CD4-positive, alpha-beta T cell treated with Interleukin-2 at 100 ng/mL for 4 hours (primary cell): ENCODE measurements at places on chromosomes 6 and 20.
A peak's percentile ranks its signal among the peaks of the same experiment; 100 is the strongest.

- no peak for DNase-seq
Measured at GRCh38 chr6:2450546-2450945, 205.1 kb upstream of the GMDS start.

- DNase-seq: no peak
Measured at GRCh38 chr20:63270606-63271325, 1.8 kb upstream of the ARFGAP1 start.

- no peak for DNase-seq
Measured at GRCh38 chr20:46627234-46627633, 24.0 kb downstream of the SLC13A3 start.

GRCh38 chr6:154579485-154579884, 69.0 kb upstream of the CNKSR3 start:
- DNase-seq: no peak

DNA sequence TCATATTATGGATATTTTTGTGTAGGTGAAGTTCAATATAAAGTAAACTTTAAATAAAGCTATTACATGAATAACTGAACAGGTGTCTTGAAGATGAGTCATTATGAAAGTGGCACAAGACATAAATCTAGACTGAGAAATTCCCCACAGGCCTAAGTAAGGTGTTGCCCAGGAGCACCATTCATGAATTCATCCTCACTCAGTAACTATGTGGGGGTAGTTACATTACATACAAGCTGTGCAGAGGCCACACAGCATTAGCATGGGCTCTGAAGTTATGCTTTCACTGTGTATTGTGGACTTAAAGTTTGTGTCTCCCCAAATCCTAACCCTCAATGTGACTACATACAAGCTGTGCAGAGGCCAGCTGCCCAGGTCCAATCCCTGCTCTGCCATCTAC, 65.9 kb downstream of the BCAS1 start:
- no peak for DNase-seq

- DNase-seq: no peak
Measured at GRCh38 chr6:103119056-103119455, 1725.5 kb downstream of the GRIK2 start.

DNA sequence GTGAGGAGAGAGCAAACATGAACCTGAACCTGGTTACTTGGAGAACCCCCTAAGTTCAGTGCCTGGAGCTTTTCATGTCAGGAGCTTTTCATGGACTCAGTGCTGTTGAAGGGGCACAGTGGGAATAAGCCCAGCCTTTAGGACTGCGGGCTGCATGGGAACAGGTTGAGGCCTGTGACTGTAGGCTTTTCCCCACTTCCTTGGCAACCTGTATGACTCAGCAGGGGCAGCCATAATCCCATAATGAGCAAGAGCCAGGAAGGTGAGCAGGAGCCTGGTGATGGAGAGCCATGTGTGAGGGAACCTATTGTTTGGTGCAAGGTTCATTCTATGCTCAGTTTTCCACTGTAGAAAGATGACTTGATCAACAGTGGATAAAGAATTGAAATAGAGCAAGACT, 23.4 kb downstream of the MEP1A start:
- DNase-seq: no peak

DNA sequence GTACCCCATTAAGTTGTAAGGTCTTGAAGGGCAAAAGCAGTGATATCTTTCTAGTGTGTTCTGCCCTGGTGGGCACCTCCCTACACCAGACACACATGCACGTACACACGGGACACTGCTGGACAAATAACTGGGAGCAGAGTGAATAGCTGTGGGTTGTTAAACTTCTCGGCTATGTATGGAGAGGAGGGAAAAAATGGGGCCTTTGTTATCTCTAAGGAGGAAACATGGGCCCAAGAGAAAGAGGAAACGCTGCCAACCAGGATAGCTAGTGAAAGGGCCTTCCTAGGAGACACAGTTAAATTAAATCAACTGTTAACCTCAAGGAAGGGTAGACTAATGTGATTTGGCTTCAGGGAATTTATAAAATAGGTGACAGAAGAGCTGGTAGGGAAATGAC, 169.7 kb downstream of the MYLK4 start:
- no peak for DNase-seq

DNA sequence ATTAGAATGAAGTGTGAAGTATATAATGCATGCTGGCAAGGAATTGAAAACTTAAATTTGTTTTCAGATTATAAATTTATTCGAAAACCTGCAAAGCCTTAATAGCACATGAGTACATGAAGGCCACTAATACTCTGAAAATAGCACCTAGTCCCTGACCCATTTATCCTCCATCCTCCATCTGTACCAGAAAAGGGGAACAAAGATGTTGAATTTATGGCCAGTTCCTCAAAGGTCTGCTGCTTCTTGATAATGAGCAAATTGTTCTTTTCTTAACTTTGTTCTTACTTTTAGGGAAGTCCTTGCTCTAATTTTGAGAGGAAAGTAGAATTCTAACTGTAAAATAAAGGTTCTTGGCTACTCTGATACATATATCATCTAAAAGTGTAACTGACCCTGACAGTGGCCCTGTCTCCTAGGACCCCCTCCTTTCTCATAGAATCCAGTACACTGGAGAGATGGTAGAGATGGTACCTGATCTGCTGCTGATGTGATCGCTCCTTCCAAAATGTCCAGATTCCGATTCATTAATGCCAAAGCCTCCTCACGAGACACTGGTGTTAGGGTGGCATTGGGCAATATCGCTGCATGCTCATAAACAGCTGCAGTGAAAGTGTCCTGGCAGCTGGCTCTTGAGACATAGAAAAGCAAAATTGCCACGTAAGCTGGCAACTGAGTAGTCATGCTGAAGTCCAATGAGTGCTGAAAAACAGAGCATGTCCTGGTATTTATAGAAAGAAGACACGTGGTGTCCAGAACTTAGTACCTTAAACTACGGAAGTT, at the start of gene VNN1:
VNN1 (minus strand) TSS at position 704 of the 783 bp plus-strand sequence; CDS start at position 684, 20 bp downstream.
- DNase-seq: no peak

- DNase-seq: no peak
Measured at GRCh38 chr6:134511984-134512683, 194.2 kb upstream of the SGK1 start.

- no peak for DNase-seq
Measured at GRCh38 chr6:134733801-134734200, 216.1 kb downstream of the ALDH8A1 start.

DNA sequence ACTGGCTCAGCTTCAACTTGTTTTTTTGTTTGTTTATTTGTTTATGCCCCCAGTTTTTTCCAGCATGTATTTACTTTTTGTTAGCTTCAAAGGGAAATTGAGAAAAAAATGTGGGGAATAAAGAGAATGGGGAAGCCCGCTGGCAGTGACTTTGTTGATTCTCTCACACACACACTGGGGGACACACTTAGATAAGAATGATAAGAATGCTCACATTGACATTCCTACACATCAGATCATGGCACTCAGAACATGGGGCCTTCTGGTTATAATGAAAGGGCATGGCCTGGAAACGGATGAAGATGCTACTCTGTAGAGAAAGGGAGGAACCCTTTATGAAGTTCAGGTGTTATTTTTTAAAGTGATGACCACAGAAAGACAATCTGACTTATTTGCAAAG, 15.6 kb upstream of the DAAM2 start:
- DNase-seq: no peak

GRCh38 chr6:119565893-119566292, 216.3 kb upstream of the MAN1A1 start:
- no peak for DNase-seq

- DNase-seq: peak; percentile 72
Measured at GRCh38 chr6:30325873-30326525, 728 bp upstream of the TRIM39 start.

DNA sequence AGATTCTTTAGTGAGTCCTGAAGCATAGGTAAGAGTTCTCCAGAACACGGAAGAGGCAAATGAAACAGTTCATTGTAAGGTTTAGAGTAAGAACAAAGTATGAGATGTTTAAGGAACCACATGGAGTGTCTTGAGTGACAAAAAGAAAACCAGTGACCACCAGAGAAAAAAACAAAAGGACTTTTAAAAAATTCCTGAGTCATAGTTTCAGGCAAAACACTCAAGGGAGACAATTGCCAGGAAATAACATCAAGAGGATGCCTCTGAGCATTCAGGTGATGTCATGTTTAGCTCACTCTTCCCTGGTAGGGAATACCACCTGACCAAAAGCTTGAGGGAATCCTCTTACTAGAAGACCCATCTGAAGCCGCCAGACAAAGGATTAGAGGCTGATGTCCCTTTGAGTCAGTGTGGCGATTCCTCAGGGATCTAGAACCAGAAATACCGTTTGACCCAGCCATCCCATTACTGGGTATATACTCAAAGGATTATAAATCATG, 110.3 kb downstream of the COL19A1 start:
- DNase-seq: no peak

GRCh38 chr6:7594579-7595125, 4.7 kb downstream of the SNRNP48 start:
- DNase-seq: no peak

- DNase-seq: no peak
Measured at GRCh38 chr6:82681119-82681714, 317.6 kb downstream of the TPBG start.

DNA sequence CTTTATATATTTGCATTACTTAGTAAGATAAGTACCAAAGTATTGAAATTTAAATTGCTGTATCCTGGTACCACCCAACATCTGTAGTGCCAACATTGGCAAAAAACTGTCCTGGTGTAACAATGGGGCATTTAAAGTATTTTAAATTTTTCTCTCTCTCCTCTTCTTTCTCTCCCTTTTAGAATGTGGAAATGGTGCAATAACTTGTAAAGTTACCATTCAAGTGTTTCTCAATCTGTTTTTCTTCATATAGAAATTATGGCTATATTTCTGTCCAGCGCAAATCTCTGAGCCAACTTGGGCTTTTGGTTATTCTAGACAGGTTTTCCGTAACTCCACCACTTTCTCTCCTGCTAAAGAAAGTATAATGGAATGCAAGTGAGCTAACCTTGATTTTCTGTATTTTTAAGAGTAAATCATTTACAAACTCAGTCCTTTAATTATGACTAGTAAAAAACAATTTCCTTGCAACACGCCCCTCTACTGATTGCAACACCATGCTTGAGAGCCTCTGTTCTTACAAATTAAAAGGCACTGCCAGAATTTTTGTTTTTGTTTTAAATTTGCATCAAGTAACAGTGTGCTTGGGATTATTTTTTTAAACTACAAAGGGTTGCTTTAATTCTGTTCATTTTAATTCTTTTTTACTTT, 324.2 kb upstream of the CITED2 start:
- no peak for DNase-seq

DNA sequence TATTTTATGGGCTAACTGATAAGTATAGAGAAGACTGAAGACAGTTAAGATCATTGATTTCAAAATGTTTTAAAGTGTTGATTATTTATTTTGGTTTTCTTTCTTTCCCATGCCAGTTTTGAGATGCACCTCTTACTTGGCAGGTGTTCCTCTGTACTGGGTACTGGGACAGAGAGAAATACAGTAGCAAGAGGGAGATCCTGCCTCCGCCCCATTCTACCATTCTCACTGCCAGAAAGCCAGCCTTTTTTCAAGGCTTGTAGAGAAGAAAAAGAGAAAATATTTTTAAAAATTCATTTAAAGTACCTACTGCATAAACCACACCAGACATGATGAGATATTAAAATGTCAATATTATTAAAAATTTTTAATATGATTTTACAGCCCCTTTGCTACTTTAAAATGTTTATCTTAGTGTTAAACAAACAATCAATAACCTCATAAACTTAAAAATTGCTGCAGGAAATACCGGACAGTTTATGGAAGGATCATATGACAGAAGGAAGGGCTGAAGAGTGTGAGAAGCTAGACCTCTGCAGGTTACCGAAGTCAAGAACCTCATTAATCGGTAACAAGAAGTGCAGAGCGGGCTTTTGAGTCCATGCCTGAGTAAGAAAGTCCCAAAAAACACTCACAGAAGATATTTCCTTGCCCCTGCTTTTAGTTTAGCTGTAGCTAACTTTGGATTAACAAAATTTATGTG, 117.8 kb upstream of the ESR1 start:
- DNase-seq: no peak

DNA sequence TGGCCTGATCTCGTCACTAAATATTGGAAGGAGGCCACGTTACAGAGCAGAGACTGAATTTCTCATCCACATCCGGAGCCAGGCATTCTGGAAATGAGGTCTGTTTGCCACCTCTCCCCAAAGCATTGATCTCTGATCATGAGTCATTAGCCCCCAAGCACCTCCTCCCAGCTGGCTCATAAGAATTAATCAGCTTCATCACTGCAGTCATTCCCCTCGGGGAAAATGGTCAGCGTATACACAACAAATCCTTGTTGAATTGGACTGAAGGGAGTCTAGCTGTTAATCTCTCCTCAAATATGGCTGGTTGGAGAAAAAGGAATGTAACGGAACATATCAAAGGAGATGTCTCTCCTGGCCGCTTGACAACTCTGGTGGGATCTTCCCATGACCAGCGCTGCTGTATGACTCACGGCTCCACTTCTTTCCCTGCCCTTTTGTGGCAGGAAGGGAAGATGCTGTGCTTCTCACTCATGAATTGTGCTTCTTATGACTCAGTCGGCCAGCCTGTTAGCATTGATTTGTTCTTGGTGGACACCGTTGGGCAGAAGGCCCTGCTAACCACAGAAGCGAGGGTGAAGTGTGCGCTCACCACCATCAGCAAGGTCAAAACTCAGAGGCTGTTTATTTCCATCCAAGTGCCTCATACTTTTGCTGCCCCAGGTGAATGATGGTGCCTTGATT, 76.7 kb downstream of the RNF182 start:
- DNase-seq: no peak

GRCh38 chr6:129894921-129895320, 33.8 kb upstream of the TMEM244 start:
- no peak for DNase-seq

GRCh38 chr6:72622094-72622940, 453 bp downstream of the KCNQ5 start:
- peak; percentile 42 for DNase-seq

- no peak for DNase-seq
Measured at GRCh38 chr20:38573413-38573812, 7.6 kb upstream of the ADIG start.

GRCh38 chr6:54516321-54516720, 208.1 kb downstream of the TINAG start:
- DNase-seq: no peak

DNA sequence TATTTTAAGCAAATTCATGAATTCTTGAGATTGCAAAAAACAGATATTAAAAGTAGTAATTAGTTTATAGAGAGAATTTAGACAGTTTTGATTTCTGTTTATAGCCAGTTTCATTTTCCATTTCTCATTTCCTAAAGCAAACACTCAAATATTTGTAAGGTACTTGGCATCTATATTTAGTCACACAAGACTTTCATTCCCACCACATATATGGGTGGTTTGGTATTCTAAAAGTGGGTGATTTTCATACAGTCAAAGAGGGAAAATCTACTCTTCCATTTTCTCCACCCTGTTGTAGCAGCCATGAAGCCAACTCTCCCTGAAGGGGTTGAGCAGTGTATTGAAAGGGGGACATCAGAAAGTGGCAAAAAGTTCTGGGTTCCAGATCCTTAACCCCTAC, 181.1 kb upstream of the SUPT3H start:
- no peak for DNase-seq

- DNase-seq: no peak
Measured at GRCh38 chr6:17210683-17211082, 70.5 kb upstream of the RBM24 start.

DNA sequence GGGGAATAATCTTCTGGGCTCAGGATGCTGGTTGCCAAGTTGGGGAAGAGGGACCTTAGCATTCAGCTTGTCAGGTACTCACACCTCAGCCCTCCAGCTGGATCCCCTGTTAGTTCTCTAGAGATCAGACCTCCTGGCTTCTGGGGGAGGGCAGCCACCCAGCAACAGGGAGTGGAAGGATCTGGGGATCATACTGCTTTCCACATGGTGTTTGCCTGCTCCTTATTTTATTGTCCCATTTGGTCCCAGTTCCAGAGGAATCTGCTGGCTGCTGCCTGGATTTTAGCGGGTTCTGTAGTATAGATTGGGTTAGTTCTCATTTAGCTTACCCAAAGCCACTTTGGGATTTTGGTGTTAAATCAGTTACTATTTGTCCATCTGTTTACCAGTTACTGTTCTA, 29.3 kb downstream of the KAT14 start:
- DNase-seq: no peak
